Colonic mucosa (tissue), 4 donors: ENCODE measurements at places on chromosomes 12 and 14. TPM values are rescaled to one million over a fixed set of nuclear protein-coding genes. Genes with fewer than 3 reads are reported as not detected.

GRCh38 chr12:45666396-45666795 is 63.1 kb upstream of the ARID2 start:
- H3K4me1 ChIP-seq: no peaks in the 10 kb centered on the region
- H3K4me3 ChIP-seq: no peak overlapping the region
- H3K27me3 ChIP-seq: no peaks in the 10 kb centered on the region
- H3K36me3 ChIP-seq: no peaks in the 10 kb centered on the region
- no peak for DNase-seq

DNA sequence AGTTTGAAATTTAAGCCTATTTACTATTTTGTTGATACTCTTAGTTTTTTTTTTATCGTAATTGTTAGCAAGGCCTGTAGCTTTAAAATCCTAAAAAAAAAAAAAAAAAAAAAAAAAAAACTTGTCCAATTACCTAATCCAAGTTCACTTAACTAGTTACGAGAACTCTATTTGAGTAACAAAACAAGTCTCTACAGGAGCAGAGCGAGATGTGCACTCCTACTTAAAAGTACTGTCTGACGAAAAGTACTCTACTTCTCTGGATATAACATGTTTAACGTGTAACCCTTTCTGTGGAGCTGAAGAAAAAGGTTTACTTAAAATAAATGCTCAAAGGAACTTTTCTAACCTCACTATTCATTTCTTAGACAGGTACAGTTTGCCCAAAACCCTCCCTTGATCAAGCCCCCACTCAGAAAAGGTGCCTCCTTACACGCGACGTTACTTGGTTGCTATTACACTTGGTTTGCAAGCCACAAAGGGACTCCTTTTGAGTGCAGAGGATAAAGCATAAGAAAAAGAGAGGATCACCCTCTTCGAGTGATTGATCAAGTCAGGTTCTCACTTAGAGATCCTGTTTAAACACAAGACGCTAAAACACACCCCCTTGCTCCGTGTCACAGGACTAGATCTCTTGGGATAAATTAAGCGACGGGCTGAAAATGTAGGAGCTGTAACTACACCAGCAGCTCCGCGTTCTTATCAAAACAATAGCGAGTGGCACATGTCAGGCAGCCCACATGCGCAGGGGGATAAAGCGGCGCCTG is 2.2 kb downstream of the BAZ1A start:
- no peaks in the 10 kb centered on the region for H3K4me1 ChIP-seq
- peak overlapping the region; percentile 99 for H3K27ac ChIP-seq
- DNase-seq: peak; percentile 27

- peak overlapping the region; percentile 92 for H3K27ac ChIP-seq
- no peak overlapping the region for H3K4me3 ChIP-seq
- no peaks in the 10 kb centered on the region for H3K27me3 ChIP-seq
- H3K4me1 ChIP-seq: peaks cover 51% of the 10 kb centered on the region
- no peak for DNase-seq
These were observed 34.0 kb downstream of the CD9 start for GRCh38 chr12:6234214-6234613.

Gene RNASE3
- not detected for total RNA-seq

Gene DTX1
- total RNA-seq: 1.3 TPM

DNA sequence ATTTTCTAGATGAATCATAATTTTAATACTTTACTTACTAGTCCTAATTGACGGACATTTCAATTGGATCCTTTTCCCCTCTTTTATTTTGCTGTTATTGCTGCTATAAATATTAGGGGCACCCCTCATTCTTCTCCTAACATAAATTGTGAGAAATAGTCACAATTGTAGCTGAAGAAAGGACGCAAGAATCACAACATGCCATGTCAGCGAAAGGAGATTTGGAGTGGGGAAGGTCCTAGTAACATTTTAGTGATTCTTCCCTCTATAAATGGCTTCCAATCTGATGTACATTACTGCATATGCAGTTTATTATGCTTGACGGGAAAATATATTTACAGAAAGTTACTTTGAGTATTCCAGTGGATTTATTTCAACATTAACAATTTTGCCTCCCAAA is 7.7 kb upstream of the PLEKHH1 start:
- no peak overlapping the region for H3K27ac ChIP-seq
- H3K36me3 ChIP-seq: no peaks in the 10 kb centered on the region
- DNase-seq: no peak
- H3K27me3 ChIP-seq: no peaks in the 10 kb centered on the region
- H3K4me3 ChIP-seq: no peak overlapping the region

GRCh38 chr12:70752327-70752726 is 115.1 kb upstream of the PTPRB start:
- H3K4me1 ChIP-seq: no peaks in the 10 kb centered on the region
- H3K4me3 ChIP-seq: peak overlapping the region; percentile 5
- H3K27me3 ChIP-seq: no peaks in the 10 kb centered on the region
- no peaks in the 10 kb centered on the region for H3K36me3 ChIP-seq
- DNase-seq: no peak

Gene LRP6
- 37.9 TPM for total RNA-seq

Gene CLEC4E
- total RNA-seq: 1.5 TPM

GRCh38 chr14:64293976-64294671 is at the start of gene ESR2:
Gene ESR2, minus strand, starts transcription at chr14:64294371. Its CDS starts 11,386 bp downstream, at chr14:64282985.
- peak within 1 kb of the TSS; percentile 38 for H3K4me3 ChIP-seq
- DNase-seq: peak; percentile 35
- no peaks in the 10 kb centered on the region for H3K36me3 ChIP-seq
- no peaks in the 10 kb centered on the region for H3K4me1 ChIP-seq
- H3K27ac ChIP-seq: no peak within 1 kb of the TSS

- no peaks in the 10 kb centered on the region for H3K4me1 ChIP-seq
- H3K36me3 ChIP-seq: no peaks in the 10 kb centered on the region
- no peak for DNase-seq
These were observed 29.7 kb downstream of the PALS1 start for GRCh38 chr14:67270933-67271332.

Gene CD27
- total RNA-seq: 2.4 TPM

Gene ACSM4
- total RNA-seq: not detected

GRCh38 chr14:63928744-63929174 is 76.0 kb downstream of the SYNE2 start:
- H3K27ac ChIP-seq: no peak overlapping the region
- no peak overlapping the region for H3K4me3 ChIP-seq
- H3K36me3 ChIP-seq: no peaks in the 10 kb centered on the region
- no peak for DNase-seq
- peaks cover 4% of the 10 kb centered on the region for H3K4me1 ChIP-seq

Gene MGST1
- total RNA-seq: 555 TPM

DNA sequence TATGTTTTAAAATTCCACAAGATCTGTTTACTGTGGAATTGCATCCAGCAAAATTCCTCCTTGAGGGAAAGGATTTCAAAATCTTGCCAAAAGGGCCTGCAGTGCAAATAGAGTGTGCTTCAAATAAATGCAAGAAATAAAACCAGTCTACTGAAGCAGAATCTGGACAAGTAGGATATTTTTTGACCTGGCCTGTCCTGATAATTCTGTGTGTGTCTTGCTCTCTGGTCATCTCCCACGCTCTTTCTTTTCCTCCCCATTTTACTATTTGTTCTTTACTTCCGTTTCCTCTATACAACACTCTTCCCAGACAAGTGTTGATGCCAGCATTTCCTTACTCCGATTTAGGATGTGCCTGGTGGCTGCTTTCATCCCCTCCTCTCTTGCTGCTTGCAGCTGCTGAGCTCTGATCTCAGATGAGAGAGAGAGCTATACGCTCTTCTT is 115.9 kb downstream of the GPR135 start:
- H3K4me1 ChIP-seq: no peaks in the 10 kb centered on the region
- no peak overlapping the region for H3K27ac ChIP-seq
- H3K4me3 ChIP-seq: no peak overlapping the region
- no peaks in the 10 kb centered on the region for H3K27me3 ChIP-seq
- DNase-seq: no peak

DNA sequence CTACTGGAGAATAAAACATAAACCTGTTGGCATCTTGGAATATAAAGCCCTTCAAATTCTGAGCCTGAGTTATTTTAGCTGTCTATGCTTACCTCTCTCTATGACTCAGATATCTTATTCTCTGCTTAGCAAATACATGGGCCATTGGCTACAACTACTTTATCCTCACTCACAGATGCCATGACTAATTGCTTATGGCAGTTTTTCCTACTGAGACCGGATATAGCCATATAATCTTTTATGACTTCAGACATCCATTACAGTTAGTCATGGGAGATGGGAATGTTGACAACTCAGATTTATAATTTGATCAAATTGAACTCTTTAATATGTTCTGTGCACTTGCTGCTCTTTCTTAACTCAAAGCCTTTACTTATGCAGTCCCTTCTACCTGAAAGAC is 502.4 kb upstream of the ATP2B1 start:
- no peaks in the 10 kb centered on the region for H3K4me1 ChIP-seq
- no peak overlapping the region for H3K4me3 ChIP-seq
- H3K27me3 ChIP-seq: no peaks in the 10 kb centered on the region
- H3K27ac ChIP-seq: no peak overlapping the region
- no peak for DNase-seq

Gene SRRM4
- total RNA-seq: not detected

DNA sequence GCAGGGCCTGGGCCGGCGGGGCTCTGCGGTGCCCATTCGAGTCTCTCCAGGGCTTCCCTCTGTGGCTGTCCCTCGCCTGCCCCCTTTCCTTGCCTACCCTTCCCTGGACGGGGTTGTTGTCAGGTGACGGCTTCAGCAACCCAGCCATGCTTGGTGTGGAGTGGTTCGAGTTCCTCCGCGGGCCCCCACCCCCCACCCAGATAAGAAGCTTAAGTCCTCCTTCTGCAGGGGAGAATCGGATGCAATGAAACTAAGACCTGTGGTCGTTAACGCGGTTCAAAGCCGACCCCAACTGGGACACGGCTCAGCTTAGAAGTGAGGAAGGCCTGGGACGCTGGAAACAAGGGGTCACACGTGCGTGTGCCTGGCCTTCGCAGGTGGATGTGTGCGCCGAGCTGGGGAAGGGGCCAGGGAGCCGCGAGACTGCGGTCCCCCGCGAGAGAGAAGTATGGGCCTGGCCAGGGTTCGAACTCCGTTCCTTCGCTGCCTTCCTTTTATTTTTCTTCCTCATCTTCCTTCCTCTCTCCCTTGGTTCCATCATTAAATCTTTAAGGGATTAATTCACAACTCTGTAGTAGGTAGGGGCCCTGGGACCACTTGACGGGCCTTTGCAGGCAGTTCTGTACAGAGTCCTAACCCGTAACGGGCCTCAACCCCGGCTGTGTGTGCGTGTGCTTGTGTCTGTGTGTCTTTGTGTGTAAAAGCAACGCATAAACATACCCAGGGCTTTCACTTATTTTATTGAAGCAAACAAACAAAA is 3.5 kb downstream of the TTC6 start:
- peaks cover 39% of the 10 kb centered on the region for H3K27me3 ChIP-seq
- peak overlapping the region; percentile 89 for H3K27ac ChIP-seq
- H3K4me3 ChIP-seq: peak overlapping the region; percentile 30
- H3K36me3 ChIP-seq: no peaks in the 10 kb centered on the region

- H3K36me3 ChIP-seq: no peaks in the 10 kb centered on the region
- no peaks in the 10 kb centered on the region for H3K4me1 ChIP-seq
- no peak for DNase-seq
- H3K4me3 ChIP-seq: no peak overlapping the region
- H3K27ac ChIP-seq: no peak overlapping the region
These were observed 28.9 kb downstream of the GSG1 start for GRCh38 chr12:13074396-13075117.

- peak; percentile 46 for DNase-seq
- no peaks in the 10 kb centered on the region for H3K36me3 ChIP-seq
- peak overlapping the region; percentile 18 for H3K4me3 ChIP-seq
- H3K4me1 ChIP-seq: no peaks in the 10 kb centered on the region
These were observed 54.2 kb downstream of the RPAP3 start for GRCh38 chr12:47651368-47652254.

Gene VWF
- 63.2 TPM for total RNA-seq

DNA sequence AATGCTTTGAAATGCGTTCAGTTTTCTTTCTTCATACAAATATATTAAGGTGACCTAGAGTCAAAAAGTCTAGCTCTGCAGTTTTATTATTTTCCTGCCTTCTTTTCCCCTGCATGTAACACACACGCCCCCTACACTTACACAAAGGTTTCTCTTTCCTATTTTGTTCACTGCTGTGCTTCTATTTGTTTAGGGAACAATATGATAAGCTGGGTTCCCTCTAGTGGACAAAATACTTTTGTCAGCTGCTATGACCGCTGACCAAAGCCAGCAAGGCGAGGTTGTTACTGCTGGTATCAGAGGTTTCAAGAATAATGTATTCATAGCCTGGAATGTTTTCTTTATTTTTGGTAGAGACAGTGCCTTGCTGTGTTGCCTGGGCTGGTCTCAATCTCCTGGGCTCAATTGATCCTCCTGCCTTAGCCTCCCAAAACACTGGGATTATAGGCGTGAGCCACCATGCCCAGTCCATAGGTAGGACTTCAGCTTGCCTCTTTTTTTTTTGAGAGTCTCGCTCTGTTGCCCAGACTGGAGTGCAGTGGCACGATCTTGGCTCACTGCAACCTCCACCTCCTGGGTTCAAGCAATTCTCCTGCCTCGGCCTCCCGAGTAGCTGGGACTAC is 33.4 kb downstream of the FNTB start:
- H3K4me1 ChIP-seq: no peaks in the 10 kb centered on the region
- H3K27me3 ChIP-seq: no peaks in the 10 kb centered on the region
- peak; percentile 35 for DNase-seq
- H3K36me3 ChIP-seq: no peaks in the 10 kb centered on the region
- no peak overlapping the region for H3K27ac ChIP-seq
- no peak overlapping the region for H3K4me3 ChIP-seq

Gene CMA1
- 1.3 TPM for total RNA-seq

Gene CLECL1
- 0.40 TPM for total RNA-seq

DNA sequence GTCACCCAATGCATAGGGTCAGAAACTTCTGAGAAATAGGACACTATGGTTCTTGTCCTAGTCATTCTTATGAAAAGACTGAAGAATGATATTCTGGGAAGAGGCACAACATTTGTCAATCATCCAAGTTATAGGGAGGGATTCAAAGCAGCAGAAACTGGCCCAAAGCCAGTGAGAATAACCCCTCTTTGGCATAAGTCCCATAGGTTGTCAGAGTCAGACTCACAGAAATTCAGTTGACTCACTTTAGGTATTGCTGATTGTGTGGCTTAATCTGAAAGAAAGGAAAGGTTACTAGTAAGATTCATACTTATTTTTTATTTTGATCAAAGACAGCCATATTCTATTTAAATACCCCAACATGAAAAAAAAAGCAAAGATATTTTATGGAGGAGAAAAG is 151.0 kb downstream of the SRGAP1 start:
- no peak overlapping the region for H3K27ac ChIP-seq
- no peaks in the 10 kb centered on the region for H3K36me3 ChIP-seq
- no peak for DNase-seq
- H3K4me1 ChIP-seq: no peaks in the 10 kb centered on the region

GRCh38 chr12:68888243-68888642 is 44.7 kb downstream of the CPM start:
- no peaks in the 10 kb centered on the region for H3K4me1 ChIP-seq
- no peak overlapping the region for H3K27ac ChIP-seq
- H3K4me3 ChIP-seq: no peak overlapping the region
- H3K27me3 ChIP-seq: no peaks in the 10 kb centered on the region
- H3K36me3 ChIP-seq: no peaks in the 10 kb centered on the region
